CD4-positive, alpha-beta T cell treated with Interferon gamma for 1 hour (primary cell): ENCODE measurements at places on chromosomes 1 and 21.

GRCh38 chr1:13494025-13494424 lies 19.8 kb downstream of the LRRC38 start:
- no peak for DNase-seq

- peak; percentile 73 for DNase-seq
These were observed 7.3 kb downstream of the SH3BGRL3 start for GRCh38 chr1:26287033-26287711.

GRCh38 chr1:246725191-246725590 lies 982 bp downstream of the SCCPDH start:
- DNase-seq = no peak

GRCh38 chr1:178579562-178579961 lies 66.7 kb downstream of the TEX35 start:
- DNase-seq = peak; percentile 46

GRCh38 chr1:173020138-173020750 lies 30.5 kb downstream of the TNFSF18 start:
- no peak for DNase-seq

DNA sequence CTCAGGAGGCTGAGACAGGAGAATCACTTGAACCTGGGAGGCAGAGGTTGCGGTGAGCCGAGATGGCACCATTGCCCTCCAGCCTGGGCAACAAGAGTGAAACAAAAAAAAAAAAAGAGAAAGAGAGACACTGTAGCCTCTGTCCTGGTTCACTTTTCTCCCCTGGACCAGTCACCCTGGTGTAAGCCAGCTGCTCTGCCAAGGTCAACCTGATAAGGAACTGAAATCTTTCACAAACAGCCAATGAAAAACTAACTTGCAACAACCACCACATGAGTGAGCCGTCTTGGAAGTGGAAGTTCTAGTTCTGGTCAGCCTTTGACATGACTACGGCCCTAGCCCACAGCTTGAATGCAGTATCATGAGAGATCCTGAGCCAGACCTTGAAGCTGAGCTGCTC lies 36.8 kb upstream of the CXADR start:
- DNase-seq = no peak

DNA sequence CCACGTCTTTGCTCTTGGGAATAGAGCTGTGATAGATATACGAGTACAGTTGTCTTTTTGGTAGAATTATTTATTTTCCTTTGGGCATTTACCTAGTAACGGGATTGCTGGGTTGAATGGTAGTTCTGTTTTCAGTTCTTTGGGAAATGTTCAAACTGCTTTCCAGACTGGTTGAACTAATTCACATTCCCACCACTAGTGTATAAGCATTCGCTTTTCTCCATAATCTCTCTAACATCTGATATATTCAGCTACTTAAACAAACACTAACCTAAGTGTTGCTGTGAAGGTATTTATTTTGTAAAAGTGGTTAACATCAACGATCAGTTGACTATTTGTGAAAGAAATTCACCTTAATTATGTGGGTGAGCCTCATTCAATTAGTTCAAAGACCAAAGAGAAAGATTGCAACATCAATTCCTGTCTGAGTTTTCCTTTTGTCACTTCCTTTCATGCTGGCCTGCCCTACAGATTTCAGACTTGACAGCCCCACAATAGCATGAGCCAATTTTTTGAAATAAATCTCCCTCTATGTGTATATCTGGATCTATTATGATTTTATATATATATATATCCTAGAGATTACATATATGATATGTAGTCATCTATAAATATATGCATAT lies 26.7 kb upstream of the DUSP10 start:
- DNase-seq = no peak
